ENCODE measurements at places on chromosomes 11 and 22.
A peak's percentile ranks its signal among the peaks of the same experiment; 100 is the strongest.

DNA sequence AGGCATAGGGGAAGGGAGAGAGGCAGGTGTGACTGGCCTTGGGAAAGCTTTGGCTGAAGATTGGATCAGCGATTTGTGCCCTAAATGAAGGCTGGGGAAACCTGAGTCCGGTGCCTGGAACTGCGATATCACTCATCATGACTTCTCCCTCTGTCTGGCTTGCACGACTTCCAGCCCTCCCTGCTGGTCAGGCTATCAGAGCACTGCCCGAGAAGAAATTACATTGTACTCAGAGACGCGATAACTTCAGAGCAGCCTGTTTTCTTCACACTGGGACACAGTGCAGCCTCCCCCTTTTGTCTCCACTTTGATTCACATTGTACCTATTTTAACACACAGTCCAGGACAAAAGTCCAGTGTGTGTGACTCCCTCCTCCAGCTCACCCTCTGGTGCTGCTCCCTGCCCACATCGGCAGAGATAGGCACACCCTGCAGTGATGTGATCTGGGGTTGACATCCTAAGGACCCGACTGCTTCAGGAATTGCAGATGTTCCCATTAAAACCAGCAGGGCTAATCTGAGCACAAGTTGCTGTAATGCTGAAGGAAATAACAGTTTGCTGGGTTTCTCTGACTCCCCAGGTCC lies 62.1 kb upstream of the CADM1 start:
- DNase-seq = no peak

DNA sequence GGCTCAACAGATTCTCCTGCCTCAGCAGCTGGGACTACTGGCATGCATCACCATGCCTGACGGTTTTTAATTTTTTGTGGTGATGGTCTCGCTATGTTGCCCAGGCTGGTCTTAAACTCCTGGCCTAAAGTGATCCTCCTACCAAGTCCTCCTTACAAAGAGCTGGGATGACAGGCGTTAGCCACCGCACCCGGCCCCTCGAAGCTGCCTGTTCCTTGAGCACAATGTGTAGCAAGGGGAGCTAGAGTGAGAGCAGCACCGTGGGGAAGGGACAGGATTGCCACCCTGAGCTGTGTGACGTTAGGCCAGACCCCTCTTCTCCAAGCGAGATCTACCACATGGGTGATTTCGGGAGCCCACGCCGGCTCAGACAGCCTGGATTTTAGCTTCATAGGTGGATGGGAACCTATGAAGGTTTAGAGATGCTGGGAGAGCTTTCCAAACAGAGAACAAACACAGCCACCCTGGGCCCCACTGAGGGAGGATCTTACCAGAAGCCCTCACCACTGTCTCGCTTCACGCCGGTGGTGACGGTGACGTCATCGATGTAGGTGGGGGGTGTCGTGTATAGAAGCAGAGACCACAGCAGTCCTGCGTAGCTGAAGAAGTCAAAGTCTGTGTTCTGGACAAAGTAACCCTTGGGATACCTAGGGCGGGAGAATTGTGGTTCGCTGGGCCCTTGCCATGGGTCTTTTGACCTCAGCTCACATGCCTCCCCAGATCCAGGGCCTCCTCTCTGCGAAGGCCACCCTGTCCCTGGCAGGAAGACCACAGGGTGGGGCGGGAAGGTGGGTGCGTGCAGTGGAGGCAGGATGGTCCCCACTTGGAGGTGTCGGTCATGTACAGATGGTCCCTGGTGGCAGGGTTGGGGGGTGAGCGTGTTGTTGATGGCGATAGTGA lies 23.1 kb downstream of the RGL4 start:
- DNase-seq = no peak

DNA sequence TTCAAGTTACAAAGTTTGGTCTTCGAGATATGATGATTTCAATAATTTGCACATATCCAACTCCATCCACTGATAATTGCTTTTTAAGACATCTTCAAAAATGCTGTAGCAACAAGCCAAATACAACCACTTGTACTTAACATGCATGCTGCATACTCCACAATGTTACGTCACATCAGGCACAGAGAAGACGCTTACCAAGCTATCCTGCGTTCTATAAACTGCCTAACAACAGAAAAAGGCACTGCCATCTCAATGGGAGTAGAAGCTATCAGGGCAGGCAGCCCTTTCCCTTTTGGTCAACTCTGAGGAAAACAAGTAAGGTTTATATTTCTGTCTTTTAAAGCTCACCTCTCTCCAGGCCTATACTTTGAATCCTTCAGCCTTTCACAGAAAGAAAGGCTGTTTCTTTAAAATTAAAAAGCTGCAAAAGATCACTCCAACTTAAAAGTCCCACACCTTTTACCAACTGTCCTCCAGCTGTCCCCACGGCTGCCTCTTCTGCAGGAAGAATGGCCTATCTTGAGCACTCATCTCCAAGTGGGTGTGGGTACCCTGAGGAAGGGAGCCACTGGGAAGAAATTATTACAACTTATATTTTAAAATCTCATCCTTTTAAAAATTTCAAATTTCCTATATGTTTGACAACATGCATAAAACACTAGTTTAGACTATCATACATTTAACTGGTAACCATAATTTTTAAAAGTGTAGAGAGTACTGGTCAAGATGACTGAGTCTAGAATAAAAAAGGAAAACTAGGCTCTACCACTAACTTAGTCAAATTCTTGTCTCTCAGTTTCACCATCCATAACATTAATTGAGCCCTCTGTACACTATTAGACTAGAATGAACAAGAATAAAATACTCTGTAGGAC lies 14.5 kb downstream of the PHF21A start:
- DNase-seq = no peak

GRCh38 chr11:110929129-110929528 lies 216.9 kb upstream of the ARHGAP20 start:
- no peak for DNase-seq

DNA sequence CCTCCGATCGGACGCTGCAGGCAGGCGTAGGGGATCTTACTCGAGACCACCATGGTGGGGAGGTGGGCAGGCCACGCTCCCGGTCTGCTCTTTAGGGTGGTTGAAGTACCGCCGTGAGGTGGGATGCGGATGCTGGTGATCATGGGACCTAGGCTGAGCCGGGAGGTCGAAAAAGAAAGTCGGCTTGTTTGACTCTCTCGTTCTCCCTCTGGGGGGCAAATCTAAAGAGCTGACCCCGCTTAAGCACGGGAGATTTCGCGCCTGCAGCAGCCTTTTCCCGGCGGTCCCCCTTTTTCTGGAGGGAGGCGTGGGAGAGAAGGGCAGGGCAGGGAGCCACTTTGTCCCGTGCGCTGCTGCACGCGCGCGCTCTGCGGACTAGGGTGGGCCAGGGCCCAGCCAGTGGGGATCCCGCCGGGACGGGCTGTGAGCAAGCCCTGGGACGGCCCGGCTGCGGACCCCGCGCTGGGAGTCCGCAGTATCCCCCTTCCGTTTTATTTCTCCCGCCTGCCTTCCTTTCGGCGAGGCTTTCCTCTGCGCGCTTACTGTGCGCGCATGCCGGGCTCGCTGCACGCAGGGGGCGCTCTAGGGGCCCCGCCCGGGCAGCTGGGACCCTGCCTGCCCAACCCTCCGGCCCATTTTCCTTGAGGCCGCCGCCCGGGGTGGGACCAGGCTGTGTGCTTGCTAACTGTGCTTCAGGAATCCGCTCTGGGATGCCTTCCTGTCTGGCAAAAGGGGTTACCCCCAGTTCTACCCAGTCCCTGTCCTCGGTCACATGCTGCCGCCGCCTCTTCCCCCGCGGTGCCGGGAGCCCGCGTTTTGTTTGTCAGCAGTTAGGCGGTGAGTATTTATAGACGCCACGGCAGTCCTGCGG lies 81.0 kb downstream of the PRR5L start:
- DNase-seq = peak; percentile 80

DNA sequence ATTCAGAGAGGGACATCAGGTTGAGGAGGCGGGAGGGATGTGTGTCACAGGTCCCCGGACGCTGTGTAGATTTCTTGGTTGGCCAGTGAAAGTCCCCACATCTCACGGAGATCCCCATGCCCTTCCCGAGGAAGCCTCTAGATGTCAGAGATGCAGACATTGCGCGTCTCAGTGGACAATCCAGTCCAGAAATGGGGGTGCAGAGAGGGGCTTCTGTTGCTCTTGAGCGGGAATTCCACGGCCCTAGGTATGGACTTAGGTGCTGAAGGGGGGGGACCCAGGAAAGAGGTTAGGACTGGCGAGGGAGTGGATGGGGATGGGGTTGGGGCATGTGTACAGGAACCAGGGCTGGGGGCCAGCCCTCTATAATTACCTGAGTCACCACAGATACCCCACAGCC lies 7.0 kb downstream of the THY1 start:
- DNase-seq = no peak

DNA sequence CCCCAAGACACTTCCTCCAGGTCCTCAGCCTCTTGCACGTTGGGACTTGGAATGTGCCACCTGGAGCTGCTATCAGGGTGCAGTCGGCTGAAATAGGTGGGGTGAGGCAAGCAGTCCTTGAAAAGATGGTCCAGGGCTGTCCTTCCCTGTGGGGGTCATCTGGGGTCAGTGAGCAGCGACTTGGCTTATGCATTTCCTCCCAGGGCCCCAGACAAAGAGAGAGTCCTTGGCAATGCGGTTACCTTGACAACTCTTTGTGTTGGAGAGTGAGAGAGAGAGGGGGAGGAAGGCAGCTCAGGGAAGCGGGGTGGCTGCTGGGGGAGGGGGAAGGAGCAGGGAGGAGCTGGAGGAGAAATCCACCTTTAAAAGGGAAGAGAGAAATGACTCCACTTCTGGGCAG lies 93.8 kb downstream of the MIAT start:
- DNase-seq = no peak

DNA sequence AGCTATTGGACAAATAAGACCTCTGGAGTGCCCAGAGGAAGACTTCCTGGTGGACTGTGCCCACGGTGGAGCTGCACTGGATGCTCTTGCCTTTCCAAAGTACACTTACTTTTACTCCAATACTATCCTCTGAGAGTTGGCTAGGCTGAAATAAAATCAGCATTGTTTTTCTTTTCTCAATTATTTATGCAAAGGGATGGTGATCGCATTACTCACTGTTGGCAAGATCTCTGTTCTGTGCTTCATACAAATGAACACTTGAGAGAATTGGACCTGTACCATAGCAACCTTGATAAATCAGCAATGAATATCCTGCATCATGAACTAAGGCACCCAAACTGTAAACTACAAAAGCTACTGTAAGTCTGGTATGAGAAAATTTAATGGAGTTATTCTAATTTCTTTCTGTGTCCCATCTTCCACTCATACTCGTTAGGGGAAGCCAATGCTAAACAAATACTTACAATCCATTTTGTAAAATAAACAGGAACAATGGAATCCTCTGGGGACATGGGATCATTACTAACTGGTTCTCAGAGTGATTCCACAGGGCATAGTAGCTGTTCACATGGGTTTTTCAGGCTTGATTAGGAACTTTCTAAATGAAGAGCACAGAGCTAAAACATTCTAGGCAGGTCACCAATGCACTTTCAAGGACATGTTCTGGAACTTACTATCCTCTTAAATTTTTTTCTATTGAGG lies 26.3 kb downstream of the NLRP14 start:
- no peak for DNase-seq

DNA sequence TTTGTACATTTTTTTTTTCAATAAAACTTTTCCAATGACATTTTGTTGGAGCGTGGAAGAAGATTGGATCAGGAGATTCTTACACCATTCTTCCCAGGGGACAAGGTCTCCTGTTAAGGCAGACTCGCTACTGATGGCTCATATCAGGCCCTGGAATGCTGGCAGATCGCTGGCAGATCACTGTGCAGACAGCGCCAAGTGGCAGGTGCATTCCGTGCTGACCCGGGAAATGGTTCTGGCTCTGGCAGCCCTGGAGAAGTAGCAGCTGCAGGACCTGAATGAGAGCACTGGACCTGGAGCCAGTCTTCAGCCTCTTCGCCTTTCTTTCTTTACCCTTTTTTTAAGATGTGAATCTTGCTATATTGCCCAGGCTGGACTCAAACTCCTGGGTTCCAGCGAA lies 10.7 kb downstream of the SERPINH1 start:
- DNase-seq = no peak

DNA sequence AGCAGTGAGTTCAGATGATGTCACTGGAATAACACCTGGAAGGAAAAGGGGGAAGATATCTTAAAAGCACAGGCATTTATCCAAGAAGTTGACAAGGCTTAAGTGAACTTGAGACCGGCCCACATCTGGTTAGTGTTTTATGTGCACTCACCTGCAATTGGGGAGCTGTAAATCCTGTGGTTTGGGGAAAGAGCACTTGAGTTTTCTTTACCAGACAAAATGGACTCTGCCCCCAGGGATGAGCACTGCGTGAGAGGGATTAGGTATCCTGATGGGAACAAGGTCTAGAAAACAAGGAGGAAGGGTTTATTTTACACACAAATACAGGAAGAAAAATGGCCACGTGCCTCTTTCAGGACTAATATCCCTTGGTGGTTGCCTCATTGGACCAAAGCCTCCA lies 15.2 kb downstream of the E2F8 start:
- no peak for DNase-seq

GRCh38 chr11:15988016-15988550 lies 368.3 kb downstream of the SOX6 start:
- no peak for DNase-seq

DNA sequence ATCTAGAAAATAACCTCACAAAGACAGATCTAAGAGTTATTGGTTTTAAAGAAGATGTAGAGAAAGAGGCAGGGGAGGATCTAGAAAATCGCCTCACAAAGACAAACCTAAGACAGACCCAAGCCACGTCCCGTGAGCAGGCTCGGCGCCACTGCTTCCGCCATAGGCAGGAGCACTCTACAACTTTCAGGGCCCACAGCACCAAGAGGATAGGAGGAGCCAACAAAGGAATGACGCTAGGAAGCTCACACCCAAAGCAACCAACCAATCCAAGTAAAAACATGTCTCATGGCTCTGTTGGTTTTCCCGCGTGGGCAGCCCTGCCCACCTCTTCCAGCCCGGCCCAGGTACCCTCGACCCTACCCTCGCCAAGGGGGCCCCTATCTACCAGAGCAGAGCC lies 4167.4 kb upstream of the OR11H1 start:
- DNase-seq = no peak

- DNase-seq = no peak
Observed at GRCh38 chr11:86957976-86958646, 2.9 kb upstream of the FZD4 start.

- DNase-seq = no peak
Observed at GRCh38 chr11:121109916-121110586, 9.0 kb downstream of the TECTA start.

GRCh38 chr22:40463017-40463631 lies 92.7 kb downstream of the SGSM3 start:
- peak; percentile 69 for DNase-seq

DNA sequence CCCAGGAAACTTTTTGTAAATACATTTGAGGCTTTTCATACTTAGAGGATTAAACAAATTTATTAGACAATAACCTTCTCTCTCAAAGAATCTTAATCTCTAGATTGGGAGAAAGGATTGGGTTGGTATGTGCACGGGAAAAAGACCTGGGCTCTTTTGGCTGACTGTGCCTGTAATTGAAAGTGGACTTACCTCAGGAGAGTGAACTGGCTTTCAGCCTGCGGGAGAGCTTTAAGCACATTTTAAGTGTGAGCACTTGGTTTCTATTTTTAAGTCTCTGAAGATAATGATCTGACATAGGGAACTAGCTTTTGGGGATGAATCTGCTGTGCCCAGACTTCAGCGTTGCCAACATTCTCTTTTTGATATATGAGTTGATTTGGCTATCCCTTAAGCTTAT lies 35.8 kb downstream of the UVRAG start:
- no peak for DNase-seq
